Posterior vena cava (tissue), 2 donors: ENCODE measurements at places on chromosomes 5 and 9. TPM values are rescaled to one million over a fixed set of nuclear protein-coding genes. Genes with fewer than 3 reads are reported as not detected.

Gene ZFAND5
- 175 TPM for total RNA-seq

Gene ELOVL7
- 4.3 TPM for total RNA-seq

DNA sequence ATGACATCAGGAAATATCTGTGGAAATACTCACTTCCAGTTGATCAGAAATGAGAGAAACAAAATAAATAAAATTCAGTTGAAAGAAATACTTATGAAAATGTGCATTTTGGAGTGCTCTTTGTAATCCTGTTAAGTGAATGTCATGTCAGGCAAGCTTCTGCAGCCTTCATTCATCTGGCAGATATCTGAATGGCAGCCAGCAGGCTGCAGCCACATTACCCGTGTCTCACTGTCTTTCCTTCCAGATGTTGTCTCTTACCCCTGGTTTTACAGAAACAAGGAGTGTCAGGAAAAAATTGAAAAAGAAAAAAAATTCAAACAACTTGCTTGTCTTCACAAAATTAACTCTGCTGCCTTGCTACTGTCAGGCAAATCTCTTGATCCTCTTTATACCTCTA lies 445.0 kb upstream of the RIOK2 start:
- no peak for DNase-seq

Gene DRD1
- total RNA-seq, result 0.29 TPM

- no peak for DNase-seq
Measured at GRCh38 chr5:116883875-116884274, 309.3 kb upstream of the SEMA6A start.

GRCh38 chr5:177982072-177982727 lies 13.8 kb downstream of the PROP1 start:
- DNase-seq, result no peak

Gene IFNB1
- total RNA-seq, result not detected

GRCh38 chr9:74412236-74412979 lies 84.7 kb upstream of the RORB start:
- no peak for DNase-seq

DNA sequence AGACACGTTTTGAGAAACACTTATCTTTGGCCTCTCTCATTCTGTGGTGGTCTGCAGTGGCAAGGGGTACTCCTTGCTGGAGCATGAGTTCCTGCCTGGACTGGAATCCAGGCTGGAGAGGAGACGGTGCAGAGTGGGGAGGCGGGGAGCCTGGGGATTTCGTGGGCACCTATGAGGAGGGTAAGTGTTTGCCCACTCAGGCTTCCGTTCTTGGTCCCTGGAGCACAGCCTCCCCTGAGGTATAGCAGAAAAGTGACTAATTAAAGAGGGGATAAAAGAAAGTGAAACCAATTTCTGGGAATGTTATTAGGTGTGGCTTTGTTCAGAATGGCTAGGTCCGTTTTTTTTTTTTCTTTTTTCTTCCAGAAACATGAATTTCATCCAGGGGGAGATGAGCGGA lies 90.8 kb downstream of the ARHGAP26 start:
- no peak for DNase-seq

GRCh38 chr9:8205576-8205975 lies 406.0 kb upstream of the DMAC1 start:
- no peak for DNase-seq

DNA sequence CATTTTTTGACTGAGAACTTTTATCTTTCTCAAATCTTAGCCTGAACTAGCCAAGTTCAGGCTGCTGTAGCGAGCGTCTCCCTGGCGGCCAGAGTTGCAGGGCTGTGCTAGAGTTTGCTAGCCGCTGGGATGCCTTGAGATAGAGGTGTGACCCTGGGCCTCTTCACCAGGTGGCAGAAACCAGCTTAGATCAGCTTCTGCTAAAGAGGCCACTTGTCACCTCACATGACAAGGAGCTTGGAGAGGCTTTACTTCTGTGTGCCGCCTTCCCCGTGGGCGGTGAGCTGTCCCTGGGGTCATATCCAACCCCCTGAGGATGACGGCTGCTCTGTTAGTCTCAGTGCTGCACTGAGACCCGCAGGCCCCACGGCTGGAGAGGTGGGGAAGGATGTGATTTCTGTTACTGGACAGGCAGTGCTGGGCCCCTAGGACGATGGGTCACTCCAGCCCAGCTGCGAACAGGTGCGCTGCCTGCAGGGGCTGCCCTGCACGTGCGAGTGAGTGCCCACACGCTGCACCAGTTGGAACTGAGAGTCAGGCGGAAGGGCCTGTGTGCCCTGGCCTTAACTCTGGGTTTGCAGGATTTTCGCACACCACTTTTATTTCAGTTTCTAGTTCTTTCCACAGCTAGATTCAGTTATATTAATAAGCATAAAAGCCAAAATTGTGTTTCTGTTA lies 63.8 kb downstream of the EHMT1 start:
- peak; percentile 63 for DNase-seq

DNA sequence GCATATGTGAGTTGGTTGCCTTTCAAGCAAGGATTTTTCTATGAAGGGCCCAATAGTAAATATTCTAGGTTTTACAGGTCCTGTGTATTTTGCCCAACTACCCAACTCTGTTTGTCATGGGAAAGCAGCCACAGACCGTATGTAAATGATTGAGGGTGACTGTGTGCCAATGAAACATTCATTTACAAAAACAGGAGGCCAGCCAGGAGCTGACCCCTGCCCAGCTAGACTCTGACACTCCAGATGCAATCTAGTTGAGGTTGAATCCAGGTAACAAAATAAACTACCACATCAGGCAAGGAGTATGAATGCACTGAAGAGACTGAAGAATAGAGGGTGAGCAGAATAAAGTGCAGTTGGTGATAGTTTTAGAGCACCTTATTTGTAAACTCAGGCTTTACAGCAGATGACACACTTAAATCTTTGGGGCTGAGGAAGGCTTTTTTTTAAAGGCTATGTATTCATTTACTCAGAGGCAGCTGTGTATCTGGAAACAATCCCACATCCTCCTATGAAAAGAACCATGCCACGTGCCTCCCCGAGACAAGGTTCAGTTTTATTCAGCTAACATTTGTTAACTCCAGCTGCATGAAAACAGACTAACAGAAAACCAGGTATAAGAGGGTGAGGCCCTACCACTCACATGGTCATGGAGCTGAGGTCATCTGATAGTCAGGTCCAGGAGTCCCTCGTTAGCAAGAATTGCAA lies 60.7 kb downstream of the SLC1A1 start:
- no peak for DNase-seq

GRCh38 chr5:76445830-76446229 lies 42.7 kb downstream of the IQGAP2 start:
- no peak for DNase-seq

GRCh38 chr5:178314061-178314660 lies 81.6 kb upstream of the PHYKPL start:
- peak; percentile 47 for DNase-seq

- no peak for DNase-seq
Measured at GRCh38 chr9:78014776-78015175, 16.8 kb downstream of the GNAQ start.

- no peak for DNase-seq
Measured at GRCh38 chr5:89313804-89314588, 431.0 kb upstream of the MEF2C start.

DNA sequence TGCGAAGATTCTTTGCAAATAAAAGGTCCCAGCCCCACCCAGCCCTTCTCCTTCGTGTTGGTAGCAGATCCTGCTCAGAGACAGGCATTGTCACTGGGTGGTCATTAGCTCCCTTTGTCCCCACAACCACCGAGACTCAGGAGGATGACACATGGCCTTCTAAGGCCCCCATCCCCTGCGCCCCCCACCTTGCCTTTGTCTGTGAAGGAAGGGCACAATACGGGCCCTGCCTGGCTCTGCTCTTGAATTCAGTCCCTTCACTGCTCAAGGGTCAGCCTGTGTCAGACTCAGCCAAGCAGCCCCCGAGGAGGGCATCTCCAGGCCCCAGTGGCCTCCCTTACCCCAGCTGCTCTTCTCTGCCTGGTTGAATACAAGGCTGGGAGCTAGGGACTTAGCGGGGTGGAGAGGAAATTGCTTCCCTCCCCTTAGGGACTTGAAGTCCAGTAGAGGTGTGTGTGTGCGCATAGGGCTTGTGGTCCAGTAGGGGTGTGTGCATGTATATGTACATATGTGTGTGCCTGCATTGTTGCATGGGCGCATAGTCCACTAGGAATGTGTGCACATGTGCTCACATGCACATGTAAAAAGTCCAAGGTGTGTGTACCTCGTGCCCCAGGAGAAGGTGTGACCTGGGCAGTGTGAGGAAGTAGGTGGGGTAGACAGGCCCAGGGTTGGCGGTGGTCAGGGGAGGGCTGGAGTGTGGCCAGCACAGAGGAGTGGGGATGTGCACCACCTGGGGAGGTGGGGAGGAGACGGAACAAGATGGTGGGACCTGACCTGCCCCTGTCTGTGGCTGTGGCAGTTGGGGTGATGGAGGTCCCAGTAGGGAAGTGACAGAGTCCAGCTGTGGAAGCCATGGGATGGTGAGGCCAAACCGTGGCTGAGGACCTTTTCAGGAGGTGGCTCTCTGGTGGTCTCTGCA lies 59.1 kb downstream of the PHF2 start:
- DNase-seq, result no peak
